ENCODE measurements at places on chromosomes 7 and 10.

- DNase-seq: no peak
Observed at GRCh38 chr10:50291261-50291850, 40.0 kb upstream of the ASAH2 start.

DNA sequence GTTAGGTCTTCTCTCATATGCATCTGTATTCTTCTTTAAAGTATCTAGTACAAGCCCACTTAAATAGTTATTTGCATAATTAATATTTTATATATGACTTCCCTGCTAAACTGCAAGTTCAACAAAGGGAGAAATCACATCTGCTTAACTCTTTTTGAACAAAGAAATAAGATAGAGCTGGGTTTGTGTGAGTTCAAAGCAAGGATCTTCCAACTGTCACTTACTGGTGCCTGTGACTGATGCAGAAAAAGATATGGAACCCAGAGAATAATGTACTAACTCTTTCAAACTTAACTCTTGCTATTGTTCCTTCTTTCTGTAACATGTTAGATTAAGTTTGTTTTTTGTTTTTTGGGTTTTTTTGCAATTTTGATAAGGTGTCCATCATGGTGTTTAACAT lies 71.3 kb upstream of the SP4 start:
- DNase-seq: no peak

GRCh38 chr7:2876031-2876731 lies 32.1 kb upstream of the GNA12 start:
- DNase-seq: no peak

GRCh38 chr7:8343556-8343955 lies 81.6 kb upstream of the ICA1 start:
- no peak for DNase-seq

DNA sequence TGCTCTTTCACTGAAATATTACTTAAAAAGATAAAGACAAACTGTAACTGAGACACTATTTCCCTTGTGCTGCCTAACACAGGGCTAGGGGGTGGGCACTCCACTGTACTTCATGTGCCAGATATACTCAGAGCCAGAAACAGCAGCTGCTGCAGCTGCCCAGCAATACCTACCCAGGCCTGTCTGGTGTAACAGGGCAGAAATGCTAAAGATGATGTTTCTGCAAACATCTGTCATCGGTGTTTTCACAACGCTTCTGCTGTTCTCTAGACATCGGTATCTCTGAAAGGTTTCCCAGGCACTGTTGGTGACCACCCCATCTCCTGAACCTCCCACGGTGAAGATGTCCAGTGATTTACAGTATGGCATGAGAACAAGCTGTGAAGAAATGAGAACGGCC lies 42.7 kb downstream of the LAMB1 start:
- DNase-seq: no peak

- DNase-seq: no peak
Observed at GRCh38 chr7:96116173-96116572, 205.7 kb downstream of the SLC25A13 start.

GRCh38 chr10:63103971-63104409 lies 29.1 kb upstream of the NRBF2 start:
- DNase-seq: no peak

DNA sequence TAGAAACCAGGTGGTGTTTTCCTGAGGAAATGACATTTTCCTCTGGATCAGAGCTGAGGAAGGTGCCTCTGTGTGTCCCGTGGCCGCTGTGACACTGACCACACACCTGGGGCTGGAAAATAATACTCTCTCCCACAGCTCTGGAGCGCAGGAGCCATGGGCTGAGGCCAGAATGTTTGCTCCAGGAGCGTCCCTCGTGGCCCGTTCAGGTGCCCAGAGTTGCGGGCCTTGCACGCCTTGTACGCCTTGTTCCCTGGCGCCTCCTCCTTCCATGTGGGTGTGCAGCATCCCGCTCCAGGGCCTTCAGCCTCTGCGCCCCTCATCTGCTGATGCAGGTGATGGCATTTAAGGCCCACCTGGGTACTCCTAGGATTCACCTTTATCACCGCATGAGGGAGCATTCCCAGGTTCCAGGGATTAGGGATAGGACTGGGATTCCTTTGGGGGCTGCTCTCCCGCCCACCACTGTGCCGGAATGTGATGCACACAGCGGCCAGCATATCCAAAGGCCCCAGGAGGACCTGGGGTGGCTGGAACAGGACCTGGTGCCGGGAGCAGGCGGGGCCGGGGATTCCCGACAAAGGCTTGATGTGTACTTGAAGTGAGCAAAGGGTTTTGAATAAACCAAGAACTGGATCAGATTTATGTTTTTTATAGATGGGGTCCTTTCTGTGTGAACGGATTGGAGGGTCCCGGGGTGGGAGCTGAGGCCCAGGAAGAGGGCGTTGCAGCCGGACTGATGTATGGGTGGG lies 44.0 kb downstream of the PITRM1 start:
- DNase-seq: no peak

Measured in HEK293T (cell line).